ENCODE measurements at places on chromosomes 1 and 21.

- no peak for DNase-seq
Observed at GRCh38 chr1:10765304-10765703, 31.1 kb downstream of the CASZ1 start.

- no peak for DNase-seq
Observed at GRCh38 chr1:76465030-76465429, 390.5 kb downstream of the ST6GALNAC3 start.

- DNase-seq: no peak
Observed at GRCh38 chr1:20366056-20366462, 75.4 kb downstream of the VWA5B1 start.

DNA sequence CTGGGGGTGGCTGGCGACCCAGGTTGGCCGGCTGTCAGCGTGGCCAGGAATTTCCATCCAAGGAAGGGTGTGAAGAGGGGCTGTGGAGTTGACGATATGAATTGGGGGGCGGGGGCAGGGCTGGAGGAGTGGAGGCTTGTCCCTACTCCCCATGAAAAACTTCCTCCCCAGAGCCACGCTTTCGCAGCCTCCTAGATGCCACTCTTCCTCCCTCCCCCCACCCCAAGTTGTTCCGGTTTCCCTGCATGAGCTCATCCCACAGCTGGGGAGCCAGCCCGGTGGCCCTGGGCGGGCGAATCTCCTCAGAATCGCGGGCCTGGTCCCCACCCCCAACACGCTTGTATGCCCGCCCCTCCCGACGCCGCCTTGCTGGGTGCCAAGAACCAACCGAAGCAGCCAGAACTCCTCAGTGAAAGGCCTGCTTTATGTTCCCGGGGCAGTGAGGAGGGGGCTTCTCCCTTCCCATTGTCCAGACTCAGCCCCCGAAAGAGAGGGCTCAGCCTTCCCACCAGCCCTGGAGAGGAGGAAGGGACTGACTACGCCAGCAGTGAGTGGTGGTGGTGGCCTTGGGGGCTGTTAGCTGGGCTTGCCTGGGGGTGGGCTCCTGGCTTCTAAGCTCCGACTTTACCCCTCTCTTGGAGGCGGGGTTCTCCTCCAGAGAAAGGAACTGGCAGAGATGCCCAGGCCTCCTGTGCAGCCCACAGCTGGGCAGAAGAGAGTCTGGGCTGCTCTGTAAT, 1.8 kb upstream of the CSMD2 start:
- no peak for DNase-seq
